ENCODE measurements at places on chromosomes 7 and 10.

DNA sequence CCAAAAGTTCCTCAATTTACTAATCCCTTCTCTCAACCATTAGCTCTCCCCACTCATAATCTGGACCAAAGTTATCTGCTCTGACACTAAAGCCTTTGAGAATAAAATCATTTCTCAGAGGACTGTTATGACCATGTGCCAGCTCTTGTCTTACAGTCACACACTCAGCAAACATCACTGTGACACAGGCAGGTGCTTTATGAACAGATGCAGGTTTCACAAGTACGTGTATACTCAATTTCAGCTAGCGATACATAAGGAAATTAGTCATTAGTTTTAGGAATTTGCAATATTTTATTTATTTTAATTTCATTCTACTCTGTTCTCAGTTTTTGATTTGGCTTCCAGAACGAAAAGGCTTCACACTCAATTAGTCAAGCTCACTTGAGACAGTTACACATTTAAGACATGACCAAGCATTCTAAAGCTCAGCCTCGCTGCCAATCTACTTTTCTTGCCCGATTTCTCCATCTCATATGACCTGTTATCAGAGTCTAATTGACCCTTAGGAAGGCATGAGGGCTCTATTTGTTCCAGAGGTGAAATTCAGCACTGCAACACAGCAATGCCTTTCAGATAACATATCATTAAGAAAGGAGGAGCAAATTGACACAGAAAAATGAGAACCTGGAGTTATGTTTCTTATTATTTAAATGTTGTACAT, 76.8 kb downstream of the TFEC start:
- DNase-seq, result no peak

DNA sequence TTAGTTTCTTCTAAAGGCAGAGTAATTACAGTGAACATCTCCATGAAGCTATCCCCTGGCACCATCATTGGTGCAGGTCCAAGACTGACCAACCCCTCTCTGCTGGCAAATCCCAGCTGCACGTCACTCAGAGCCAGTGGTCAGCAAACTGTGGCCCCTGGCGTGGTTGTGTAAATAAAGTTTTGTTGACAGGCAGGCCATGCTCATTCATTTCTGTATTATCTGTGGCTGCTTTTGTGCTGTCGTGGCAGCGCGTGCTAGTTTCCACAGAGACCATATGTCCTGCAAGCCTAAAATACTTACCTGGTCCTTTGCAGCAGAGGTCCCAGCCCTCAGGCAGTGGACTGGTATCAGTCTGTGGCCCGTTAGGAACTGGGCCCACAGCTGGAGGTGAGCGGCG, 117.6 kb upstream of the NPS start:
- no peak for DNase-seq

DNA sequence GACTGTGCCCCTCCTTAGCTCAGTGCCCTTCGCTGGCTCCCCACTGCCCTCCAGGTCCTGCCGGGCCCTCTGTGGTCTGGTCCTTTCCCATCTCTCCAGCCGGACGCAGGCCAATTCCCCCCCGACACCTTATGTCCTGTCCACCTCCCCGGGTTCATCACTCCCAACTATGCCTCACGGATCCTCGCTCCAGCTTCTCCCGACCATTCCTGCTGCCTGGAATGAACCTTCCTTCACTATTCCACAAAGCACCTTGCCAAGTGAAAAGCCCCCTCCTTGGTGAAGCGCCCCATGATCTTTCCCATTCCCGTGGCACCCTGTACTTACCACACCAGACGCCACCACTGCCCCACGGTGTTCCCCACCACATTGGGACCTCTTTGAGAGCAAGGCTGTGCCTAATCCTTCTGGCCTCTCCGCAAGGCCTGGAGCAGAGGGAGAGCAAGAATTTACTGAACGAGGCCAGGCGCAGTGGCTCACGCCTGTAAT, 47.2 kb downstream of the TMEM270 start:
- DNase-seq, result no peak

GRCh38 chr7:34904987-34905386, 132.3 kb downstream of the DPY19L1 start:
- no peak for DNase-seq

DNA sequence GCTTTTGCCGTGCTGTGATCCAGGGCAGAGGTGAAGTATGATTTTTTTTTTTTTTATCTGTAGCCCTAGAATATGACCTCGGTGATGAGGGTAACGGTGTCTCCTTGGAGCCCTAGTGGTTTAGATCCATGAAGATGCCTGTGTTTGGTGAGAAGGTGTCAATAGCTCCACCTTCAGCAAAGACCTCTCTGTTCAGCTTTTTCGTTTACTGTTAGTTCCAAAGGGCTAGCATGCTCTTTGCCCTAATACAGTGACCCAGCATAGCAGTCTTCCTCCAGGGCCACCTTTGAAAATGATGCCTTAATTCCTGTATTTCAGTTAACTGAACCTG, 746 bp upstream of the MRPS16 start:
- DNase-seq, result no peak

DNA sequence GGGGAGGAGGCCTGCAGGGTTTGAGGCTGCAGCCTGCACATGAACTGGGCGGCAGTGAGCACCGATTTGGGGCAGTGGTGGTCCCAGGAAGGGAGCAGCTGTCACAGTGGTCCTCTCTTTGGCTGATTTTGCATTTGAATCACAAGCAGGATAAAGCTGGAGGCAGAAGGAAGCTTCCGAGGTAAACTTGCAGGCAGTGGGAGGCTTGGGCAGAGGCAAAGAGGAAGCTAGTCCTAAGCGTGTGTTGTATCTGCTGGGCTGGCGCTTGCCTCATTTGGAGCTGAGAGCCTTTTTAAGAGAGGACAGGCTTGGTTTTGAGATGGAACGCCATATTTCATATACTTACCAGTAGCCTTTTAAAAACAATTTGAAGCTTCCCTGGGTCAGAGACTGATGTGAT, 177.2 kb upstream of the PODXL start:
- DNase-seq, result no peak

GRCh38 chr10:84177541-84178141, 4.0 kb downstream of the GPR15LG start:
- no peak for DNase-seq

Data from fibroblast of skin of left quadriceps (primary cell).